ENCODE measurements at places on chromosomes 3 and 15.

GRCh38 chr3:140170612-140171011 is 235.6 kb downstream of the CLSTN2 start:
- no peak overlapping the region for H3K4me3 ChIP-seq
- no peak overlapping the region for H3K27ac ChIP-seq
- 0 out of 2 replicates have a peak, but pooled peaks cover 10% of the 10 kb centered on the region for H3K4me1 ChIP-seq
- H3K36me3 ChIP-seq = no peaks in the 10 kb centered on the region
- peak; percentile 48 for DNase-seq

GRCh38 chr3:65786890-65787289 is 251.8 kb downstream of the MAGI1 start:
- H3K27me3 ChIP-seq = no peaks in the 10 kb centered on the region
- H3K27ac ChIP-seq = no peak overlapping the region
- H3K4me3 ChIP-seq = no peak overlapping the region
- no peaks in the 10 kb centered on the region for H3K36me3 ChIP-seq
- no peaks in the 10 kb centered on the region for H3K4me1 ChIP-seq

- H3K4me1 ChIP-seq = peaks cover 27% of the 10 kb centered on the region
- no peak for DNase-seq
- H3K27ac ChIP-seq = no peak overlapping the region
- no peak overlapping the region for H3K4me3 ChIP-seq
- H3K27me3 ChIP-seq = no peaks in the 10 kb centered on the region
- H3K36me3 ChIP-seq = no peaks in the 10 kb centered on the region
Observed at GRCh38 chr15:74882528-74882927, 7.3 kb upstream of the MPI start.

DNA sequence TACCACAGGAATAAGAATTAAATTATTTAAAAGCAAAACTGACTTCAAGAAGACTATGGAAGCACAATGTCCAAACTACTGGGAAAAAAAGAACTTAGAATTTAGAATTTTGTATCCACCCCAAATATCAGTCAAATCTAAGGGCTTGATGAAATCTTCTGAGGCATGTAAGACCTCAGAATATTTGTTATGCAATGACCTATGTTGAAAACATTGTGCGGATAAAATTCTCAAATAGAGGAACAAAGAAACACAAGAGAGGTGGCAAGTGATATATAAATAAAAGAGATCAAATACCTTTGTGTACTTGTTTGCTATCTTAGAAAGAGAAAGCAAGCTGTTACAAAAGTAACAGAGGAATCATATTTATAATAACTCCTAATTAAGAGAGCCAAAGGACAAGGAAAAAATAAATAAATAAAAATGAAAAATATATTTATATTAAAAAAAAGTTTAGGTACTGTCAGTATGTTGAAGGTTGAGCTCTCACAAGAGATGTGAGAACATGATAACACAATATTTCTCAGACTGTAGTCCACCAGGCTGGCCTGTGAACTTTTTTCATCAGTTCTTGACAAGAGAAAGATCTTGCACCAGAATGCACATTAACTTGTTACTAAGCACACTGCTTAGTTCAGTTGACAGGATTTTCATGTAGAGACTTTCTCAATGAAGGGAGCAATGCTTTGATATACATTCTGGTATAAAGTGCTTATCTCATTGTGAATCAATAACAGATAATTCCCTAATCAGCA is 50.0 kb downstream of the CPA3 start:
- H3K36me3 ChIP-seq = no peaks in the 10 kb centered on the region
- no peak overlapping the region for H3K27ac ChIP-seq
- H3K4me3 ChIP-seq = no peak overlapping the region
- no peaks in the 10 kb centered on the region for H3K4me1 ChIP-seq
- no peaks in the 10 kb centered on the region for H3K27me3 ChIP-seq
- no peak for DNase-seq

All from MM.1S (cell line).